ENCODE measurements at places on chromosomes 13 and 19.

DNA sequence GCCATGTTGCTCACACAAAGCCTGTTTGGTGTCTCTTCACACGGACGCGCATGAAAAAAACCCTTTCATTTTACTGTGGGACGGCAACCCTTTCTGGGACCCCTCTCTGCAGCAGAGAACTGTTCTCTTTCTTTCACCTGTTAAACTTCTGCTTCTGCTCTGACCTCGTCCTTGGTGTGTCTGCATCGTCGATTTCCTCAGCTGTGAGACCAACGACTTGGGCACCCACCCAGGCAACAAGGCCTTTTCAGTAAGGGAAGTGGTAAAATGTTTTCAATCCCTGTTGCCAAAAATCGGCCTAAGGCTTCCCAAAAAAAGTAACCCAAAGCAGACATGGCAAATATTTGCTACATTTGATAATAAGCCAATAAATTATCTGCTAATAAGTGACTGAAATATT, 515.3 kb downstream of the IRS2 start:
- DNase-seq: no peak

DNA sequence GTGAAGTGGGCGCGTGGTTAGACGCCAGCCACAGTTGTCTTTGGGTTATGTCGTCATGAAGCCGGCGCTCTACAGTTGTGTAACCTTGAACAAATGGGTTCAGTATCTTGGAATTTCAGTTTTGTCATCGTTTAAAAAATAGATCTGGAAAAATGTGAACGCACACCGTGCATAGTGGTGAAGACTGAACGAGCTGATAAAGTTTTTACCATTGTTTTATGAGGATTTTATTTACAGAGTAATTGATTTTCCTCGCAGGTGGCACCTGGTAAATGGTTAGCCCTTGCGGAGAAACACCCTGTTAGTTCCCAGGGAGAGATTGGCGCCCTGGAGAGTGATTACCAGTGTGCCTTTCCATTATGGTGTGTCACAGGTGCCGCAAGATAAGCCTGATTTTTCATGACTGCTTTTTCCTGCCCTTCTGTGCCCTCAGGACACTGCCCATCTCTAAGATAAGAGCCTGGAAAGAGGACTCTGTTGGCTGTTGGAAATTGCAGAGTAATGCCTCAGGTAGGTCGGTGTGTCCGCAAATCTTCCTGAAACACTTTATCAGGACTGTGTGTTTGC, 577 bp downstream of the ZNF181 start:
- DNase-seq: peak; percentile 86

DNA sequence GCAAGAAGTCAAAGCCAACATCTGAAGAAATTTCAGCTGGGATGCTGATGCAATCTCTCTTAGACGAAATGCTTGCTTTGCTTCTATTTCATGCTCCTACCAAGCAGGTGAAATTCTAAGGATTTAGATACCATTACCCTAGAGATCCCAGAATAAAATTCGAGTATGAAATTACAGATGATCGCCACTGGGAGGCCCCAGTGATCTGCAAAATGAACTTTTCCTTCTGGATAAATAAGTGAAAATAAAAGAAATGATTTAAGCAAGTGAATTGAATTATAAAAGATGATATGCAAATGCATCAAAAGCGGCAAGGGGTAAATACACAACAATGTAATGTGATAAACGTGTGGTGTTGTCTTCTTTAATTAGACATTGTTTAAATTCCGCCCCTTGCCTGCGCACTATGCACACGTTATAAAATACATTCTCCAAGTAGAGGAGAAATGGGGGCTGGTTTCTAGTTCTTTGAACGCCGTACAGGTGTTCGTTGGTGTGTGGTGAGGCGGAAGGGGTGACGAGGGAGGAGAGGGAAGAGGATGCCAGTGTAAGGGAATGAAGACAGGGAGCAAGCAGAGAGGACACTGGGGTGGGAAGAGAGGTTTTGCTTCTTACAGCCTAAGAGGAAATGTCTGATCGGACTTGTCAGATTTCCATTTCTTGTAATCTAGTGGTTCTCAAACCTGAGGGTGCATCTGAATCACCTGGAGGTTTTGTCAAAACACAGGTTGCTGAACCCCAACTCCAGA, 58.0 kb downstream of the ERCC5 start:
- peak; percentile 5 for DNase-seq

DNA sequence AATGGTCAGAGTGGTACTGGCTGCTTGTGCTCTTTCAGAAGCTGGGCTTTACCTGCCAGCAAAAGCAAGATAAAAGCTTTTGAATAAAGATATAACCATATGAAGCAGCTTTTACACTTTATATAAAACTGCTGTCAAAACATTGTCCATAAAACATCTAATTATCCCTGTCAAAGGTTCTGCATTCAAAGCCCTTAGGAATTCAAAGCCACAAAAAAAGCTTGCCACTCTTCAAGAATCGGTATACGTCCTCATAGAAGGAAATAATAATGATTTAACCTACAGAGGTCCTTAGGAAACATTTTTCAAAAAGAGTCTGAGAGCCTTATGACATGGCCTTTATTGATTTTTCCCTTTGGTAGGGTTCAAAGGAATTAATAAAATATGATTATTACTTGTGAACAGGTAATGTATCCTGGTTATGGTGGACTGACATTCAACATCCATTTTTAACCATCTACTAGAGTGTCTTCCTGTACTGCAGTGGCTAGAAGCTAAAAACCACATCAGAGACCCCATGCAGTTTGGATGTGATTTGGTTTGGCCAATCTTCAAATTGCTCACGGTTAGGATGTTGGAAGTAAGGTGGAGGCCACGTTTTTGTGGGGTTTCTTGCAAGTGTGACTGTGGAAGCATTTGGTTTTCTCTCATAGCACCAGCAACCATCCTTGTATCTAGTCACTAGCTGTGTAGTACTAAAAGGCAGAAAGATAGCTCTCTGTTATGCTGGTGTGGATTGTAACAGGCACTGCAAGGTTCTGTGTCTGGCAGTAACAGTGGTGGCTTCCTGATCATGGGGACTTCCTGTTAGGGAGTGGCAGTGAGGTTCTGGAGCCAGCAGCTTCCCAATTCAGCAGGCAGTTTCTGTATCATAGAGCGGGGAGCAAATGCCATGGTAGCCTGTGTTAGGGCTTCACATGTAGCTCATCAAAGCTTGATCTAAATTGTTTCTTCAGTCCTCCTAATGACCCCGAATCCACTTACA, 441.5 kb downstream of the DIAPH3 start:
- peak; percentile 21 for DNase-seq

GRCh38 chr13:26985285-26985878, 186.2 kb downstream of the USP12 start:
- DNase-seq: peak; percentile 83

- no peak for DNase-seq
Measured at GRCh38 chr19:30513082-30513411, 140.9 kb downstream of the ZNF536 start.

DNA sequence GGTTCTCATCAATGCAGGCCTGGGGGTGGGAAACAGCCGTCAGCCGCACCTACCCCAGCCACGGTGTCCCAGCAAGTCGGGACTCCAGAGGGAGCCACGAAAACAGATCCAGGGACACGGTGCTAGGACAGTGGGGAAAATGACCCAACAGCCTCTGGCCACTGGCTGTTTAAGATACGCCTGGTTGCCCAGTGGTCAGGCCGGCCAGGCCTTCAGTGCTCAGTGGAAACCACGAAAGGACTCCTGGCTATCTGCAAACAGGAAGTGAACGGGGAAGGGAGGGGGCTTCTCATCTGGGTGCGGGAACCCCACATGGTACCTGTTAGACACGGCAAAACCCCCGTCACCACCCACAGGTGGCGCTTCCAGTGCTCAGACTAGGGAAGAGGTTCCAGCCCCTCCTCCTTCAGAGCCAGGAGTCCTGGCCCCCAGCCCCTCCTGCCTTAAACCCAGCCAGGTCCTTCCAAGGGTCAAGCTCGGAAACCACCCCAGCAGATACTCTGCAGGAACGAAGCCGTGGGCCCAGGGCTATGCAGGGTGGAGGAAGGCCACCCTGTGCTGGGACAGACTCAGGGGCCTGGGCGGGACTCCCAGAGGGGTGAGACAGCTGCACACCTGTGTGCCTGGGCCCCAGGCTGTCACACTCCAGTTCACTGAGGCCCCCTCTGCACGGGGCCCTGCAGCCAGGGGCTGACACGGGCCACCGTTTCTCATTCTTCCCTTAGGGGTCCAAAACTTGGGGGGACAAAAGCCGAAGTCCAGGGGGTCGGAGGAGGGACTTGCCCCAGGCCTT, 4.5 kb downstream of the PPP1R12C start:
- DNase-seq: no peak

DNA sequence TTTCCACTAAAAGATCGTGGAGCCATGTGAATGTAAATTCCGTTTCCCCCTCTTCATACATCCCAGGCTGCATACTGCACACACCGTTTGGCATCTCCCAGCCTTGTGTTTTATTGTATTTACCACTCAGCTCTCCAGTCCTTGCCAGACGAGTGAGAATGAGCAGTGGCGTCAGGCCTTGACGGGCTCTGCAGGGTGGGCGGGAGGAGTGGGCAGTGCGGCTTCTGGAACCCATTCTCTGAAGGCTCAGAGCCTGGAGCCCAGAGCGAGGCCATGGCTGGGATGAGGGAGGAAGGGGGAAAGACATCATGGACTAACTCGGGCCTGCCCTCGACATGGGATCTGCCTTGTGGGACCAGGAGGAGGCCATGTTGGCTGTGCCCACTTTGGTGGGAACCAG, 25.1 kb downstream of the BICRA start:
- DNase-seq: no peak

DNA sequence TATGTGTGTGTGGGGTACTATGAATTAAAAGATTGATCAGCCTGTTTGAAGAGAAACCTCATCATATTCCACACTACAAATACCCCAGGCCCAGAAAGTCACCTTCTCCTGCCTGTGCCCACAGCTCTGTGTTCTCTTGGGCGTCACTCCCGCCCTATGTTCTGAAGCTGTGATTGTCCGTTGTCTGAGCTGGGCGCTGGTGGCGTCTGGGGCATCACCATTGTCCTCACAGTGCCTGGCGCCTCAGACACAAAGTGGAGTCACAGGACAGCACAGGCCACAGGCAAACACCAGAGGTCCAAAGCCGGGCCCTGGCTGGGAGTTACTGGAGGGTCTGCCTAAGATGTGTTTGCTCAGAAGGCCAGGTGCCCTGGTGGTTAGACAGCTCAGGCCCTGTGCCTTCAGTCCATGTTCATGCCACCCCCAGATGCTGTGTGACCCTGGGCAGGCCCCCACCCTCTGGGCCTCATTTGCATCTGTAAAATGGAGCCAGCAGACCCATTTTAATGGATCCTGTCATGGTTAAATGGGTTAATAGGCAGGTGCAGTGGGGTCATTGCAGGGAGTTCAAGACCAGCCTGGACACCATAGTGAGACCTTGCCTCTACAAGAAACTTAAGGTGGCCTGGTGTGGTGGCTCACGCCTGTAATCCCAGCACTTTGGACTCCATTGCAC, 34.5 kb downstream of the DNM2 start:
- DNase-seq: no peak

DNA sequence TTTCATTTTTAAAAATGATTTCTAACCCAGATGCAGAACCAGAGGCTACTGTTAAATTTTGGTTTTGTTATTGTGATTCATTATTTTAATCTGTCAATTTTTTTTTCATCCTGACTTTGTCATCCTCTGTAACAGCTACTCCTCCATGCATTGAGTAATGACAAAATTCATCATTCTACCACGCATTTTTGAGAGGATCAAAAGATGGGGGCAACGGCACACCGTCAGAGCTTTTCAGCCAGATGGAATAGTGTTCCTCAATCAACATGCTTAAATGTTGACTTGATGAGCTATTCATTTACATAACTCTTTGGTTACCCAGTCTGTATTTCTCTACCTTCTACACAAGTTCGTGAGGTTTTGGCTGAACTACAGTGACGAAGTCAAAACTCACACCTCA, 486.3 kb downstream of the EFNB2 start:
- DNase-seq: no peak

- DNase-seq: no peak
Measured at GRCh38 chr13:37403776-37404527, 194.6 kb downstream of the POSTN start.

- DNase-seq: no peak
Measured at GRCh38 chr19:8666814-8667405, 31.7 kb downstream of the ACTL9 start.

- peak; percentile 44 for DNase-seq
Measured at GRCh38 chr19:55173714-55174409, 6.2 kb downstream of the SYT5 start.

DNA sequence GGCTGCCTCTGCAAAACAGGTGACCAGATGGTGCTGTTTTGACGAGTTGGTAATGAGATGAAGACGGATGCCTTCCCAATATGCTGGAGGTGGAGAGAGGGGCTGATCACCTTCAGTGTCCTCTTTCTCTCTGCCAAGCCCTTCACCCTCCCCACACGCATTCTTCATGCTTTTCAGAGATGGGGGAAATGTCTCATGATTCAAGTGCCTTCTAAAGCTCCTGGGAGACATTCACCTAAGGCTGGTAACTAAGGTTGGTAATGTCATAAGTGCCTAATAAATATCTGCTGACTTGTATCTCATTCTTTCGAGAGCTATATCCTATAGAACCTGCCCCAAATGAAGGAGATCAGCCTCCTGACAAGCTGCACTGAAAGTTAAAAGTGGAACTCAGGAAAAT, 86.2 kb upstream of the MBNL2 start:
- DNase-seq: no peak

DNA sequence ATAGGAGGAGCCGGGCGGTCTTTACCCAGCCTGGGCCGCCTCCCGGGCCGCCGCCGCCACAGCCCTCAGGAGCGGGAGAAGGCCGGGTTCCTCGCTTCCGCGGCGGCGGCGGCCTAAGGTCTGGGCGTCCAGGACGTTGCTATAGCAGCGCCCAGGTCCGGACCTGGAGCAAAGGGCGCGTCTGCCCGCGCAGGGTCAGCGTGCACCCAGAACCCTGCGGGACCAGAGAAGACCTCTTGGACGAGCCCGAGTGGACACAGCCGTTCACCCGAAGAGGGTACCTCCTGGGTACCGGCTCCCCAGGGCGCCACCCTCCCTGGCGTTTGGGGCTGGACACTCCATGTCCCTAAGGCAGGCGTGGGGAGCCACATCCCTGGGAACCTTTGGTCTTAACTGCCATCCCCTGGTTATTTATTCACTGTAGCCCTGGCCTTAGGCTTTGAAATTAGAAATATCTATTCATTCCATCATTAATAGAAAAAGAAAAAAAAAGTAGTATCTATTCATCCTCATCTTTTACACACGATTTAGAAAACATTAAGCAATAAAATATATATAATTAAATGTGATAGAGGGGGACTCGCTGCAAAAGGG, 2.4 kb downstream of the DZIP1 start:
- DNase-seq: no peak

DNA sequence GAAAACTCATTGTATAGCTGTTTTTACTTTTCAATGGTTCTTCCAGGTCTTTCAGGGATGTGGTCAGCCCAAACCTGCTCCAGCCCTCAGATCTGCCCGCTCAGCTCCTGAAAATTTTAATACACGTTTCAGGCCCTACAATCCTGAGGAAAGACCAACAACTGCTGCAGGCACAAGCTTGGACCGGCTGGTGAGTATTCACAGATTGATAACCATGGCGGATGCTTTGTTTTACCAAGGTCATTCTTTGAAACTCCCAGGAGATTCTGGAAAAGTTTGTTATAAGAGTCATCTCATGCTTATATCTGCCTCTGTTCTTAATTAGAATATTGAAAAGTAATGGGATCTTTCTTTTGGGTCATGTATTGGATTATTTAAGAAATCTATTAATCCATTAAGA, 173.5 kb downstream of the DCT start:
- DNase-seq: no peak

- no peak for DNase-seq
Measured at GRCh38 chr13:52003541-52003940, 7.7 kb downstream of the ATP7B start.

GRCh38 chr13:52776726-52777125, 37.1 kb upstream of the CNMD start:
- DNase-seq: no peak
